ENCODE measurements at places on chromosomes 5 and 9.

- no peak for DNase-seq
These were observed 35.6 kb upstream of the ANKRD33B start for GRCh38 chr5:10528056-10528816.

GRCh38 chr5:112689155-112689909 lies 48.4 kb upstream of the APC start:
- no peak for DNase-seq

- no peak for DNase-seq
These were observed 40.7 kb downstream of the EBF1 start for GRCh38 chr5:159058716-159059636.

DNA sequence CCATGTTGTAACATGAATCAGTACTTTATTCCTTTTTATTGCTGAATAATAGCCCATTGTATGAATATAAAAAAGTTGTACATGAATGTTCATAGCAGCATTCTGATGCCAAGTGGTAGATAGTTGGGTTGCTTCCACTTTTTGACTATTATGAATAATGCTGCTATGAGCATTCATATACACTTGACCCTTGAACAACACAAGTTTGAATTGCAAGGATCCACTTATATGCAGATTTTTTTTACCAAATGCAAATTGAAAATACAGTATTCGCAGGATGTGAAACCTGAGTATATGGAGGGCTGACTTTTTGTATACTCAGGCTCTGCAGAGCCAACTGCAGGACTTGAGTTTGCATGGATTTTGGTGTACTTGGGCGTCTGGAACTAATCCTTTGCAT lies 14.7 kb upstream of the SIL1 start:
- DNase-seq: no peak

DNA sequence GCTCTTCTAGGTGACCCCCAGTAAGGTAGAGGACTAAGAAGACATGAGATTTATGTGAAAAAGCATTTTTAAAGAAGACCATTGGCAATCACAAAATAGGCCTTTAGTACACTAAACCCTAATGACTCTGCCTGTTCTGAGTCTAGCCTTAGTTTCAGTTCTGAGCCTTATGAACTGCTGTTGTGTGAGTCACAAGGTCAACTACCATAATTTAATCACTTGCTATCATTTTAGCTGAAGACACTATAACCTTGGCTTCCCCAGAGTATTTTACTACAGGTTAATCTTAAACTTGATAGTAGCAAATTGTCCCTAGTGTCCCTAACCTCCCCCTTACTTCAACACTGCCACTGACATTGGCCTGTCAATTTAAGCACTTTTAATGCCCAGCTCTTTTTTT lies 34.4 kb downstream of the APC start:
- DNase-seq: no peak

GRCh38 chr9:25850803-25851202 lies 172.6 kb upstream of the TUSC1 start:
- DNase-seq: no peak

GRCh38 chr9:121656941-121657470 lies 5.6 kb downstream of the DAB2IP start:
- DNase-seq: no peak

DNA sequence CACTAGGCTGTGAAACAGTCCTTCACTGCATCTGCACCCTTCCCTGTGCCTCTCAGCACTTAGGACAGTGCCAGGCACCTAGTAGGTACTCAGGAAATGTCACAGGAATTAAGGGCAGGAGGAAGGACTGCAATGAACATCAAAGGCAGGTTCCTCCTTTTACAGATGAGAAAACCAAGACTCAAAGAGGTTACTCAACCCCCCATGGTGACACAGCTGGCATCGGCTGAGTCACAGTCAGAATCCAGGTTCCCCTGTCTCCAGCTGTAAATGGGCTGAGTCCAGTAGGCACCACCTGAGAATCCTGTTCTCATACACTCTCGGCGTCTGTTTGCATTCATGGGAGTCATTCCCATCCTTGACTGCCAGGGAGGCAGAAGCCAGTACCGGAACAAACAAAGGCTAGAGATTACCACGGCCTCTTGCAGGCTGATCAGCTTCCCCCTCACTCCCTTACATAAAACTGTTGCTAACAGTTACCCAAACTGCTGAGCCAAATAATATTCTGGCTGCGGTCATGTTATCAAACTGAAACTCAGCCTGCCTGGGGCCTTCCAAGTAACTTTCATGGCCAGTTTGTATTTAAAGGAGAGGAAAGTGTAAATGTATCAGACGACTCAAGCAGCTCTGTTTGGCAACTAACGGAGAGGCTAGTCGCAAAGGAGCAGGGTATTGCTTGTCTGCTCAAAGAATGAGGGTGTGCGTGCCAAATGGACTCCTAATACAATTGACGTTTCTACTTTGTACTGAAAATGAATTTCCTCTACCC lies 201.7 kb downstream of the PAPPA start:
- DNase-seq: no peak

DNA sequence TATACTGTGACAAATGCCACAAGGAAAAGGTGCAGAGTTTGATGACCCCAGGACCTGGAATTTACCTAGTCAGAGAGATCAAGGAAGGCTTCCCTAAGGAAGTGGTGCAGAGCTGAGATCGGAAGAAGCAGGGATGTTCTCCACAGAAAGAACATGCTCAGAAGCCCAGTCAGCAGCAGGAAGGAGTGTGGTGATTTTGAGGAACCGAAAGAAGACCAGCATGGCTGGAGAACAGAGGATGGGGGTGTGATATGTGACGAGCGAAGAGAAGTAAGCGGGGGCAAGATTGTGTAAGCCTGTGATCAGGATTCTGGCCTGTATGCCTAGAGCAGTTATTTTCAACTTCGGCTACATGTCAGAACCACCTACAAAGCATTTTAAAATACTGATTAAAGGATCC lies 18.7 kb upstream of the PIK3R1 start:
- DNase-seq: no peak

DNA sequence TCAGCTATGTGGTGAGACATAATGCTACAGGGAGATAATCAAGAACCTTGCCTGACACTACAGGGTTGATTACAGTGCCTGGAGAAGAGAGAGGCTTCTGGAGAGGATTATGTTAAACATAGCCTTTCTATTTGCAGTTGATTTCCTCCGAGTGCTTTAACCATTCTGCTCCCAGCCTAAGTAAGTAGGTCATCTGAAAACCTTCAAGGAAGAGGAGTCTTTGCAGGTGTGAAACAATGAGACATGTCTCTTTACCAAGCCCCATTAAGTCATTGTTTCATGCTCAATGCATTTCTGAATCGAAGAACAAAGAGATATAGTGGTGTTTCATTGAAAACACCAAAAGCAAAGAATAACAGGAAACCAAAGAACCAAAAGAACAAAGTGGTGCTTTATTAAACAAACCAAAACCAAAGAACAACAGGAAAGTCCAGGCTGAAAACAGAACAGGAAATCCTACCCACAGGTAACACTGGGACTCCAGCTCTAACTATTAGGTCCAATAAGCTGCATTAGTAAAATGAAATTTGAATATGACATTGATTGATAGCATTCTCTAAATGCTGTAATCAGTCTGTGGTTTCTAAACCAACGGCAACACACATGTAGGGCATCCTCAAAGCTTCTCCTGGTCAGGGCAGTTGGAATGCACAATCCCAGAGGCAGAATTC lies 113.3 kb upstream of the SPATA31D4 start:
- DNase-seq: no peak

DNA sequence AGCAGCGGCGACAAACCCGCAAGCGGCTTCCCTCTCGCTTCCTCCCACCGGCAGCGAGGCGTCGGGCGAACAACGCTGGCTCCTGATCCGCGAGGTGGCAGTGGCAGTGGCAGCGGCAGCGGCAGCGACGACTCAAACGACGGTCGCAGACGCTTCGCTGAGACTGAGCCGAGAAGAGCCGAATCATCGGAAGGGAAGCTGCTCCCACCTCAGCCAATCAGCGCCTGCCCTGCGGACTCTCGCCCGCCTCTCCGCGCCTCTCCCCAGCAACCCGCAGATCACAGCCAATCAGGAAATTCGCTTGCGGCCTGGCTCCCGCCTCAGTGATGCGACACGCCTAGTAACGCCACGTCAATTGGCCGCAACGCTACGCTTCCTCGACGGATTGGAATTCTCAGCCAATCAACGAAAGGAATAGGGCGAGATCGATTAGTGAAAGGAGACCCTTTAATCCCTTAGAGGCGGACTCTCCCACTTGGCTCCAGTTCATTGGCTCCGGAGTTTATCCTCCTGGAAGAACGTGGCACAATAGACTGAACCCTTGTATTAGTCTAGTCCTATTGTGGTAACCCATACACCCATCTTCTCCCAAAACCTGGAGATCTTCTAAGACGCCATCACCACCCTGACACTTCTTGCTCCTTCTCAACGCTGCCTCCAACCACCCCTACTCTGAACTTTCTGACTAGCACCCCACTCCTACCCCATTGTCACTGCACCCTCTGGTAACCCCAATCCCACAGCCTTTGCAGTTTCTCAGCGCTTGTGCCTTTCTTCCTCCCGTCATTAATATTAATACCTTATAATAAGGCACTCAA lies at the start of gene VCP:
Gene VCP (minus strand): TSS at position 165 of the 818 bp plus-strand sequence. CDS start 272 bp downstream, outside the sequence.
- peak; percentile 94 for DNase-seq

DNA sequence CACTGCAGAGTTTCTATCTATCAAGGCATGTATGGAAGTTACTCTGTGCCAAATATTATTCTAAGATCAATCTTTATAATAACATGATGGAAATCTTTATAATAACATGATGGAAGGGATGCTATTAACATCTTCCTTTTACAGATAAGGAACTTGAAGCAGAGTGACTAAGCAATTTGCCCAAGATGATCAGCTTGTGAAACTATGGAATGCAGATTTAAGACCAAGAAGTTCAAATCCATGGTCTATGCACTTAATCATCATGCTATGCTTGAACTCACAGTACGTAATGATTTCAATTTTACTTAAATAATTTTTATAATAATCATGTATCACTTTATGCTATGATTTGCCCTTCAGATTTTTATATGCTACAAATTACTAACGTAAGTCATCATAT lies 123.1 kb downstream of the DNAH5 start:
- no peak for DNase-seq

DNA sequence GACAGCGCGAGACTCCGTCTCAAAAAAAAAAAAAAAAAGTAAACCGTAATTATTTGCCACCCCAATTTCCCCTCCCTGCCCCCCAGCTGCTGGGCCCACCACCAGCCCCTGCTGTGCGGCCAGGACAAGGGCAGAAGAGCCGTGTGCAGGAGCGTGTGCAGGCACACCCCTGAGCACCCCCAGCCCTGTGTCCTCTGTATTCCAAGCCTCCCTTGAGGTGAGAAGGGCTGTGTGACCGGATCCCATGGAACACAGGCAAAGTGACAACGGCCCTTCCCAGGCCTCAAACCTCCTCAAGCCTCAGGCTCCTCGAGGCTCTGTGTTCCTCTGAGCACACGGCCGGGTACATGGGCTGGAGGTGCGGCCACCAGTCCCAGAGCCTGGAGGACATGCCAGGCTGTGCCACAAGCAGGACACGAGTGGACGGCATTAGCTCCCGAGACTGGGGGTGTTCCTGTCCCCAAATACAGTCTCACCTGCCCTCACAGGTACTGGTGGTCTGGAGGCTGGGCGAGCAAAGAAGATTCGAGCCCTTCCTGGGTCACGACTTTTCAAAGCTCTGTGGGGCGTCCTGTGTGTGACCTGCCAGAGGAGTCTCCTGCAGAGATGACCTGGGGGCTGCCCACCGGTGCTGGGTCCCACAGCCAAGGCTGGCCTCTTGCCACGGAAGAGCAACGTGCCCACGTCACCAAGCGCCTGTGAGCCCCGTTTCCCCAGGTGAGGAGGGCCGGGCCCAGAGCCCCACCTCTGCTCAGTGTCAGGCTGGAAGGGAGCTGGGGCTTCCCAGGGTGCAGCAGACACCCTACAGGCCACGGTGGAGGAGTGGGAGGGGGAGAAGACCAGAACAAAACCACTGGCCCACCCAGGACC lies 47.1 kb upstream of the SIMC1 start:
- DNase-seq: no peak

GRCh38 chr5:151250346-151251000 lies 2.5 kb upstream of the GM2A start:
- no peak for DNase-seq

- DNase-seq: no peak
These were observed 45.2 kb upstream of the FER start for GRCh38 chr5:108702546-108702945.

GRCh38 chr9:12091865-12092527 lies 601.2 kb upstream of the TYRP1 start:
- DNase-seq: no peak

DNA sequence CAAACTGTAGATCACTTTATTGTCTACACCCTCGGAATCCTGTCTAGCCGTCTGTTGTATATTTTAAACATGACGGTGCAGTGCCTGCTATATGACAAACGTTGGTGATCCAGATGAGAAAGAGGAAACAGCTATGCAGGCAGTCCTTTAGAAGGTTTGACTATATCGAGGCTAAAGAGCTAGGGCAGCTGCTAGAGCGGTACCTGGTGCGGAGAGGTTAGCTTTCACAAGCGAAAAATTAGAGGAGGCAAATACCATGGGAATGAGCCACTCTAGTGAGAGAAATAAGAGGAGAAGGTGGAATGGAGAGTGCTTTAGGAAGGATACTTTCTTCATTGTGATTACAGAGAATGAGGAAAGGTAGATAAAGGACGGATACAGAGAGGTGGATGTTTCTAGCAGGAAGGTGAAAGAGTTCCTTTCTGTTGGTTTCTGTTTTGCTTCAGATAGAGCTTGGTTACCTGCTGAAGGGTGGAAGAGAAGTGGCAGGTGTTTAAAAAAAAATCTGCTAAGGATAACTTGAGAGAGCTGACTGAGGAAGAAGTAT lies 959 bp upstream of the FBXL17 start:
- no peak for DNase-seq

- no peak for DNase-seq
These were observed 19.6 kb upstream of the RNF20 start for GRCh38 chr9:101514071-101514470.

DNA sequence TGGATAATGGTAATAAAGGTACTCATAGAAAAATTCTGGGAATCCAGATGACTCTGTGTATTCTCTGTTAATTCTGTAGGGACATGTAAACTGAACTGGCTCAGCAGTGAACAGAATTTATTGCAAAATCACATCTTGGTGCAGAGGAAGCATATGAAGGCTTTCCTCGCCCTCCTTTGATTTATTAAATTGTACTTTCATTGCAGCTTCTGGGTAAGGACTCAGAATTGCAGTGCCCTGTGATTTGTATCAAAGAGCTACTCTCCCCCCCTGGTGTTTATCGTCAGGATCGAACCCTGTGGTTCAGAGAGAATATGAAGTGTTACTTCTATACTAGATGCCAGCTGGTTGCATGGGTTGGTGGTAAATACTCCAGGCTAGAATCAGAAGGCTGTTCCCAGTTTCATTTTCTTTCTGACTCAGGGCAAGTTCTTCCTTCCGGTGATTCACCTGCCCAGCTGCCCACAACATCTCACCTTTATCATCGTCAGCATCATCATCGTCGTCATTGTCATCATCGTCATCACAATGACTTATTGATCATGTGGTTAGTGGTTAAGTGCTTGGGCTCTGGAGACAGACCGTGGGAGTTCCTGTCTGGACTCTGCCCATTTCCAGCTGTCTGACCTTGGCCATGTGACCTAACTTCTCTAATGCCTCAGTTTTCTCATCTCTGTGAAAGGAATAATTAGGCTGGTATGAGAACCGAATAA lies 238.8 kb downstream of the ARHGAP26 start:
- peak; percentile 78 for DNase-seq
